ENCODE measurements at places on chromosomes 12 and 14. TPM values are rescaled to one million over a fixed set of nuclear protein-coding genes. Genes with fewer than 3 reads are reported as not detected.

DNA sequence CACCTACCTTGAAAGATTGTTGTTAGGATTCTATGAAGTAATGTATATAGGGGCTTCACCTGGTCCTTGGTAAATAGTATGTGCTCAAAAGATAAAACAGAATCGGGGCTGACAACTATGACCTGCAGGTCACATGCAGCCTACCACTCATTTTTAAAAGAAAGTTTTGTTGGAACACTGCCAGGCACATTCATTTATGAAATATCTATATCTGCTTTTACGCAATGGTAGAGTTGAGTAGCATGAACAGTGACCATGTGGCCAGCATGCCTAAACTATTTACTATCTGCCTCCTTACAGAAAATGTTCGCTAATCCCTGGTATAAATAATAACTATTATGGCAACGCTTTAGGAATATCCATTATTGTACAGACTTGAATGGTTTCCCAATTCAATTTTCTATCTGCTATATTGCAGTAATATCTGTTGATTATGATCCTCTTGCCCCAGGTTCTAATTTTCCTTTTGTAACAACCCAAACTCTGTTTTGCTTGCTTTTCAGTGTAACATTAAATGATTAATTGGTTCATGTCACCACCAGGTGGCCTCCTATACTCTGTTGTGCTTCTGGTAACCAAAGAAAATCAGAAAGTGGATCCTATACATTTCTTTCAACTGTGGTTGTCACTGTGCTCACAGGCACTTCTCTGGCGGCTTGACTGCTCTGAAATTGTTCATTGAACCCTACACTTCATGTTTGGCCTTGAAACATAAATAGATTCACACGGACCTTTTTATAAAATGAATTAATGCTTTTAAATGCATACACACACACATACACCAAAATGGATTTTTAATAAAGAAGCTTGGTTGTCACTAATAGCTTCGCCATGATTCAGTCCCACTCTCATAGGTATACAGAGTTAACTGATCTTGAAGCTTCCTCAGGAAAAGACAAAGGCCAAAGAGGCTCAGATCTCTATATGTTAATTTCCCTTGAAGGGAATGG is 227.7 kb upstream of the NPAS3 start:
- peak; percentile 61 for DNase-seq

DNA sequence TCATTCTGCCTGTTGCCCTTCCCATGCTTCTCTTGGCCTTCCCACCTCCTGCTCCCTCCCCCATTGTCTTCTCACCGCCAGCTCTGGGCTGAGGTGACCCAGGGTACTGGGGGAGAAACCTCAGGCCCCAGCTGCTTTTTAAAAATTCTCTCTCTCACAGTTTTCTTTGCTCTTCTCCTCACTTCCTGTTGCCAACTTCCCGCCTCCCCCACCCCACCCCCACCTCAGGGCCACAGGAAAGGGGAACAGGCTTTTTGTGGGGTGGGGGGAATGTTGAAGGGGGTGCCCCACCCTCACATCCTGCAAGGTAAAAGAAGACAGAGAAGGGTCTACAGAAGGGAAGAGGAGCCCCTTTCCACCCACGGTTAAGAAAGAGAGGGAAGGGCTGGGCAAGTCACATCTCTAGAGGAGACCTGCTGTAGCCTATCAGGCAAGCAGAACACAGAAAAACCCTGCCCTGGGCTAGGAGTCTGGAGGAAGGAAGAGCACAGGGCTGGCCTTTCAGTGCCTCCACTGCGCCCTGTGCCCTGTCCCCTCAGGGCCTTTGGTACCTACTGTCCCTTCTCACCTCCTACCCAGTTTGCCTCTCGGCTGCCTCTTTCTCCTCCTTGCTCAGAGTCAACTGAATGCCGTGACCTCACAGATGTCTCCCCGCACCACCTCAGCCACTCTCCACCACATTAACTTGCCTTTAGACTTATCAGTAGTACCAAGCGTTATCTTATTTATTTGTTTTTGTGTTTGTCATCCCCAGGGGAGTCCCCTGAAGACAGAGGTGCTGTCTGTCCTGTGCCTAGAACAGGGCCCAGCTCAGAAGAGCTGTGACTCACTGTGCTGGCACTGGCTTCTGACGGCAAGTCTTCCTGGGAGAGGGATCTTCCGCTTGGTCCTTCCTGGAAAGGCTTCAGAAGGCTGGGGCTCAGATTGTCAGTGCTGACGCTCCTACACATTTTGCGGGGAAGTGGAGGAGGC is 1.7 kb downstream of the ARHGAP9 start:
- no peak for DNase-seq

DNA sequence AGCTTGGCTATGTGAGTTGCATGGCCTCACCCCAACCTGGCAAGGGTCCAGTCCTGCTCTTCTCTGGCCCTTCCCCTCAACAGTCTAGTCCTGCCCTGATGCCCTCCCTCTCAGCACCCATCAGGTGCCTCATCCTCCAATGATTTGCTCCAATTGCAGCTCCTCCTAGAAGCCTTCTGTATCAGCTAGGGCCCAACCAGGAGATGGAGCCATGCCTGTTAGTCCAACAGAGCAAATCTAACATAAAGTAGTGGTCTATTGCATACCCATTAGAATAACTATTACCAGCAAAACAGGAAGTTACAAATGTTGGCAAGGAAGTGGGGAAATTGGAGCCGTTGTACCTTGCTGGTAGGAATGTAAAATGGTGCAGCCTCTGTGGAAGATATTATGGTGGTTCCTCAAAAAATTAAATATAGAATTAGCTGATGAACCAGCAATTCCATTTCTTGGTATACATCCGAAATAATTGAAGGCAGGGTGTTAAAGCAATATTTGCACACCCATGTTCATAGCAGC is 163.5 kb downstream of the VRK1 start:
- no peak for DNase-seq

DNA sequence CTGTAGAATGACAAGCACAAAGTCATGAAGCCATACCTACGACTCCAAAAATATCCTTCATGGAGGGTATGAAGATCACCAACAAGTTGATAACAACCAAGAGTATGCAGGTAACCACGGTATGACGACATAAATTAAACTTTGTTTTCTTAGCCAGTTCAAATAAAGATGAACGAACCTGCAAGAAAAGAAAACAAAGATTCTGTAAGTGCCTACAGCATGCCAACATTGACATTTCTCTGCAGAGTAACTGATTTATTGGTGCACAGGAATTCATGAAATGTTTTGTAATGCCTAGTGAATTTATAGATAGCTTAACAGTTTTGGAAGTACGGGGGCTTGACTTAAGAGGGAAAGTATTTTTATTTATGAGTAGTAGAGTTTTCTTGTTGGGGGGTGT is 71.0 kb downstream of the SLC38A1 start:
- DNase-seq, result no peak

DNA sequence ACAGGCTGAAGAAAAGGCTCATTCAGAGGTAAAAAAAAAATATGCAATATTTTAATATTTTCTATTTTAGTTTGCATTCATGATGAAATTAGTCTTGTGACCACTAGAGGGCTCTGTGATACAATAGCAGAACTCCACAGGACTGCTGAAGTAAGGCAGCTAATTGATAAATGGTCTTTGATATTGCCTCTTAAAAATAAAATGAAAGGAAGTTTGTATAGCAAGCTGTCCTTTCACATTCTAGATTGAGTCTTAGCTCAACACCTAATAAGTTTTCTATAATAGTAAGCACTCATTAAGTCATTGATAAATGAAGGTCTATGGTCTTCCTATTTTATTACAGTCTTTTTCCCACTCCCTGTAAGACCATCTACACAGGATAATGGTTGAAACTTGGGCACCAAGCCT is 315.7 kb downstream of the NAV3 start:
- DNase-seq, result peak; percentile 46

DNA sequence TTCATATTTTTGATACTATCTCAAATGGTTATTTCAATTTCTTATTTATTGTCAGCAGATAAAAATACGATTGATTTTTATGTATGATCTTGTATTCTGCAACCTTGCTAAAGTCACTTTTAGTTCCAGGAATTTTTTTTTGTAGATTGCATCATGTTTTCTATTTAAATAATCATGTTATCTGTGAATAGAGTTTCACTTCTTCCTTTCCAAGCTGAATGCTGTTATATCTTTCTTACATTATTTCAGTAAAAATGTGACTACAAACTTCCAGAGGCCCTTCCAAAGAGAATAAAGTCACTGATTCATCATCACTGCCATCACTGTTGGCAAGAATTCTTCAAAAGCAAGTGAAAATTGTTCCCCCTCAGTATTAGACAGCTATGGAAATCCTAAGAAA is 104.7 kb upstream of the RAP1B start:
- no peak for DNase-seq

FAM90A1 gene
- 0.14 TPM for total RNA-seq

GABARAPL1 gene
- total RNA-seq, result 62.9 TPM

NANOG gene
- total RNA-seq, result 0.49 TPM
